ENCODE measurements at places on chromosomes 7 and 10. TPM values are rescaled to one million over a fixed set of nuclear protein-coding genes. Genes with fewer than 3 reads are reported as not detected.

The TFAM gene
- 157 TPM for total RNA-seq

The GPR158 gene
- not detected for total RNA-seq

The CPN1 gene
- not detected for total RNA-seq

The GPR85 gene
- total RNA-seq, result not detected

The ZNF479 gene
- not detected for total RNA-seq

The TAS2R16 gene
- not detected for total RNA-seq

The SGPL1 gene
- 90.5 TPM for total RNA-seq

The SEMA3E gene
- total RNA-seq, result not detected

The CYP3A7 gene
- not detected for total RNA-seq
